Activated CD4-positive, CD25-positive, alpha-beta regulatory T cell (primary cell): ENCODE measurements at places on chromosomes 16 and 17.

GRCh38 chr17:74442291-74442669, 10.4 kb downstream of the GPRC5C start:
- no peak for DNase-seq

GRCh38 chr16:2473999-2474876, 689 bp upstream of the TBC1D24 start:
- peak; percentile 39 for DNase-seq

- DNase-seq = no peak
These were observed 73.8 kb downstream of the C17orf58 start for GRCh38 chr17:67922503-67922902.

- DNase-seq = no peak
These were observed 63.9 kb downstream of the SHISA9 start for GRCh38 chr16:12965274-12965804.

GRCh38 chr16:59213952-59214351, 479.8 kb upstream of the GOT2 start:
- no peak for DNase-seq

- no peak for DNase-seq
These were observed 50.0 kb downstream of the USP10 start for GRCh38 chr16:84749815-84750214.

DNA sequence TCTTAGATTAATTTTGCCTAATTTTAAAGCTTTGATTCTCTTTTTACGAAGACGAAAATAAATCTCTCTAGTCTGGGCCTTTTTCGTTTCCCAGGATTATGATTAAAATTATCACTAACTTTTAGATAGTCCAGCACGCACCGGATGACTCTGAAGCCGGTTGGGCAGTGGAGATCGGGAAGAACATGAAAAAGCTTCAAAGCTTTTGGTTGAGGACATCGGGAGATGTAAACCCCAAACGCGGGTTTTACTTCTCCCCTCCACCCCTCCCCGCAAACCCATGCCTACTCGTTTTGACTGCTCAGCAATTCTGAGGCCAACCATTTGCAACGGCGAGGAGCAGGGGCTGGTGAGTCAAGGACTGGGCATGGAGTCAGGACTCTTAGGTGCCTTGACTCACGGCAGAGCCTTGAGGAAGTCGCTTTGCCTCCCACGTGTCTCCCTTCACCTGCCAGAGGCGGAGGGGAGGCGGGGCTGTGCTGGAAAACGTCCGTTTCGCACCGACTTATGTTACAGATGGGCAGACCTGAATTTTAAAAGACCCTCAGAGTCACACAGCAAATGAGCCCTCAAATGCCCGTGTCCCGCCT, 989 bp upstream of the DUSP14 start:
- no peak for DNase-seq

- no peak for DNase-seq
These were observed 139.5 kb downstream of the CYLD start for GRCh38 chr16:50881331-50881830.

- no peak for DNase-seq
These were observed 60.9 kb upstream of the SMIM36 start for GRCh38 chr17:55572139-55572538.

- no peak for DNase-seq
These were observed 207.7 kb downstream of the LAT start for GRCh38 chr16:29192329-29193247.

GRCh38 chr17:82840431-82840831, 609 bp upstream of the ZNF750 start:
- DNase-seq = no peak

- no peak for DNase-seq
These were observed 2.7 kb downstream of the CNTNAP1 start for GRCh38 chr17:42684929-42685556.

DNA sequence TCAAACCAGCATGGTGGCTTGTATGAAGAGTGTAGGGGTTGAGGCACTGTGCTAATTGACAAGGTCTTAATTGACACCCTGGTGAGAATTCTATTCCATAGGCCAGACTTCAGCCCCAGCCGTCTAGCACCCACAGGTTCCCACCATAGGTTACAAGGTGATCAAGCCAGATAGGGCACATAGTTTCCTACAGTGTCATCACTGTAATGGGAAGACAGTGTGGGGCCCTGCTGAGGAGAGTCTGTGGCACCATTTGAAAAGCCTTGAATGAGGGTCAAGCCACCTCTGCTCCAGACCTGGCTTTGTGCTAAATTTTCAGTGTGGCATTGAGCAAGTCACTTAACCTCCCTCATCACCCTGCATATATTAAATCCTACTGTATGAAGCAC, 36.2 kb downstream of the YPEL2 start:
- no peak for DNase-seq

DNA sequence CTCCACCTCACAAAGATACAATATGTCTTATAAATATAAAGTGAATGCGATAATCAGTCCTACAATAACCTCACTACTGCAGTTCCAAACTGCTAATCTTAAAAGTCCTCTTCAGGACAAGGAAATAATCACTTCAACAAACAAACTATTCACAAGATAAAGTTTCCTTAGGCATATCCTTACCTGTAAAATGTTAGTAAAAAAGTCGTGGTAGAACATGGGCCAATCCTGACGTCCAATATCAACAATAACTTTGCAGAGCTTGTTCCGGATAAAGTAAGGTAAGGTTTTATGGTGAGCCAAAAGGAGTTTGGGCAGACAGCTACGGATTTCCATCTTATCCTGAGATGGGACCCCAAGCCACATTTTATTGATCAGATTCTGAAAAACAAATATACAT, 36.0 kb downstream of the XPO6 start:
- DNase-seq = no peak

GRCh38 chr17:57050306-57050705, 34.7 kb upstream of the AKAP1 start:
- DNase-seq = no peak

- no peak for DNase-seq
These were observed 331.9 kb downstream of the SEC14L1 start for GRCh38 chr17:77472468-77473310.

- no peak for DNase-seq
These were observed 6.2 kb downstream of the TMEM97 start for GRCh38 chr17:28325211-28325610.

- DNase-seq = peak; percentile 45
These were observed 2.7 kb downstream of the FHOD1 start for GRCh38 chr16:67244387-67245185.

DNA sequence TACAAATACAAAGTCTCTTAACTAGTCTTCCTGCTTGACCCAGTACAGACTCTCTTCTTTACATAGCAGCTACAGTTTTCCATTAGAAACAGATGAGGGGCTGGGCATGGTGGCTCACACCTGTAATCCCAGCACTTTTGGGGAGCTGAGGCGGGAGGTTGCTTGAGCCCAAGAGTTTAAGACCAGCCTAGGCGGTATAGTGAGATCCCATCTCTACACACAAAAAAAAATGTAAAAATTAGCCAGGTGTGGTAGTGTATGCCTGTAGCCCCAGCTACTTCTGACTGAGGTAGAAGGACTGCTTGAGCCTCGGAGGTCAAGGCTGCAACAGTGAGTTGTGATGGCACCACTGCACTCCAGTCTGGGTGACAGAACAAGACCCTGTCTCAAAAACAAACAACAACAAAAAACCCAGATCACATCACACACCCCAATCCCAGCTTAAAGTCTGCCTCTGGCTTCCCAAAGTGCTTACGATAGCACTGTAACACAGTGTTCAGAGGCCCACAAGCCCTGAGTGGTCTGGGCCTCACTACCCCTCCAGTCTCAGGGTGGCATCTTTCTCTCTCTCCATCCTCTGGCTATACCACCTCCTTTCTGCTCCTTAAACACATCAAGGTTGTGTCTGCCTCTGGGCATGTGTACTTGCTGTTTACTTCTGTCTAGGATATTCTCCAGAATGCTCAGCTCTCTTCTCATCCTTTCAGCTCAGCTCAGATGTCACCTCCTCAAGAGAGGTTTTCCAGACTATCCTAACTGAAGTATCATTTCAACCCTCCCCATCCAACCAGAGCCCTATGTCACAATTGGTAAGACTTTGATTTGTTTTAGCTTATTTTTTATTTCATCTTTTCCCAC, 4.0 kb downstream of the MMD start:
- no peak for DNase-seq

DNA sequence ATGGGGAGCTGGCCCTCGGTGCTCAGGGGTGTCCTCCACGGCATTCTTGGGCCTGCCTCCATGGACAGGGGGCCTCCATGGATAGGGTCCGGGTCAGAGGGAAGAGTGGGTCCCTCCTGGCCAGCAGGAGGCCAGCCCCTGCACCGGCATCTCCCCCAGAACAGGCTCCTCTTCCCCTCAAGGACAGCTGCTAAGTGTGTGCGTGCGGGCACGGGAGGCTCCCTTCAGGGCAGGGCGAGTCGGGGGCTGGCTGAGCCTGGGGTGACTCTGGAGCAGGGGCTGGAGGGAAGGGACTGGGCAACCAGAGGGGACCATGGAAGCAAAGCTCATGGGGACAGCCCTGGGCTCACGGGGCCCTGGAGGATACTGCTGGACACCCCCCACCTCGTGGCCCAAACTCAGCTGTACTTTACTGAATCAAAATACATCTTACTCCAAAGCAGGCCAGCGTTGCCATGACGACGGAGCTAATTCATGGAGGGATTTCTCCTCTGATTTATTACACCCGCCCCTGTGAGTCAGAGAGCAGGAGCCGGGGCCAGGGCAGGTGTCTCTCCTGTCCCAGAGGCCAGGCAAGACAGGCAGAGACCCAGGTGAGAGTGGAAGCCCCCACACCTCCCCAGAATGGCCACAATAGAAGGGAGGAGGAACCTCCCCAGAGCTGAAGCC, 2.1 kb downstream of the CASKIN1 start:
- DNase-seq = no peak

DNA sequence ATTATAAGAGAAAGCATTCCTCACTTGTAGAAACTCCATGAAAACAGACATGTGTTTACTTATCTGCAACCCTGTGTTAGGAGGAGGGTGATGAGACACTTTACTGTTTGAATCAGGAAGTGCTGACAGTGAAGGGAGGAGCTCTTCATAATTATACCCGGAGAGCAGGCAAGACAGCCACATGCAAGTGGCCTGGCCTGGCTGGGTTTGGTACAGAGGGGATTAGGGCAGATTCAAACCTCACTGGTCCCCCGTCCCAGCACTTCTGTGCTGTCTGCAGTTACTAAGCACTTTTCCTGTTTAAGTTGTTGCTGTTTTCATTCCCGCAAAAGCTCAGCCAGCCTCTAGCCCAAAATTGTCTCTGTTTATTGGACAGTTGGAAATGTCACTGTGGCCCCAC, 78.5 kb downstream of the WWOX start:
- no peak for DNase-seq

- DNase-seq = no peak
These were observed 207.8 kb downstream of the SHISA9 start for GRCh38 chr16:13109171-13109570.

GRCh38 chr17:81432941-81433340, 37.7 kb downstream of the BAHCC1 start:
- DNase-seq = no peak

DNA sequence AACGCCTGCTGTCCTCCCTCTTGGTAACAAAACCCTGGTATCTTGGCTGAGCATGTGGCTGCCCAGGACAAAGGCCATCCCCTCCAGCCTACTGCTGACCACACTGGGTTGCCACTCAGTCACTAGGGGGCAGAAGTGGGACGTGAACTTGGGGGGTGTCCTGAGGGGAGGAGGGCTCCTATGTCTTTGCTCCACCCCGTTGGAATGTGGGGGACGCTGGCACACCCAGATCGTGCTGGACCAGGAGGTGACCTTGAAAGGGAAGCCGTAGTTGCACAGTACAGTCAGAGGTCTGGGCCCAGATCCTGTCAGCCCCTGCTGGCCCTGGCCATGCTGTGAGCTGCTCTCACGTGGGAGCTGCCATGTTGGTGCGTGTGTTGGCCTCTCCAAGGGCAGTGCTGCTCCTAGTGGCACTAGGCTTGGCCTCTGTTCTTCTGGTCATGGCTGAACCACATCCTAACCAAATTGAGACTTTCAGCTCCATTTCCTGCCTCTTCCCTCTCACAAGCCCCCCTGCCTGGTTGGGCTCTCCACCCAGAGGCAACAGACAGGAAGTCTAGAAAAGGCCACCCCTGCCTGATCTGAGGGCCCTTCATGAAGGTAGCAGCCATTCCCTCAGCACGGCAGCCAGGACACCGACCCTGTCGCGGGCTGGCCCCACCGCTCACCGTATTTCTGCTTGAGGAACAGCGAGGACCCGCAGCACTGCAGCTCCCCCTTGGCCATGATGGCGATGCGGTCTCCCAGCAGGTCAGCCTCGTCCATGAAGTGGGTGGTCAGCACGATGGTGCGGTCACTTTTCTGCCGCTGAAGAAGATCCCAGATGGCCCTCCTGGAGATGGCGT, 29.0 kb upstream of the RNPS1 start:
- DNase-seq = no peak
